MM.1S (cell line): ENCODE measurements at places on chromosomes 4 and X.

DNA sequence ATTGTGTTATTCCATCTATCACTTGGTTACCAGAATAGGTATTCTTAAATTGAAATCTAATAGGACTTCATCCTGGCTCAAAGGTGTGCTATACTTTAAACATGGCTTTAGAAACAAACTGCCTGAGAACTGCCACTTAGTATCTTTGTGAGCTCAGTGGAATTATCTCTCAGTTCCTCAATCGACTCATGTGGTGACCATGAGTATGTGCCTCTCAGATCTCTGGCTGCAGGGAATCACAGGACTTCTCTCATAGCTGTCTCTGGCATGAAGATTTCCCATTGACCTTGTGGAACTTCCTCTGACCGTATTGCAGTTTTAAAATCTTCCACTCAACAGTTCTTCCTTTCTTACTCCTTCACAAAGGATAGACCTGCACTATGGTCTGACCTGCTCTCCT lies 681.9 kb upstream of the BOD1L1 start:
- DNase-seq: no peak

DNA sequence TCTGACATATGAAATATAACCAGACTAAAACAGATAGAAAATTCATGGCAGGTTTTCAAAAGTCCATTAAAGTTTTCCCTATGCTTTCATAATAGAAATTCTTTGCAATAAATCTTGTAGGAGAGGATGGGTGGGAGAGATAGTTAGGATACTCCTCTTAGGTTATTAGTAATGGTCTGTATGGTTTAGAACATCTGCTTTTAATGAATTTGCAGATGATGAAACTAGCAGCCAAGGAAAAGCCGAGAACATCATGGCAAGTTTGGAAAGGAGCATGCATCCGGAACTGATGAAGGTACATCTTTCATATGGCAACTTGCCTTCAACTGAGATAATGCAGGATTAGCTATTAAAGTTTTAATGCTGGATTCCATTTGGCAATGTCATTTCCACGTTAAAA lies 70.7 kb downstream of the DOCK11 start:
- no peak for DNase-seq

- DNase-seq: no peak
Observed at GRCh38 chr4:6892190-6892908, 17.3 kb upstream of the TBC1D14 start.

- DNase-seq: peak; percentile 62
Observed at GRCh38 chrX:83469551-83469950, 38.5 kb upstream of the POU3F4 start.

DNA sequence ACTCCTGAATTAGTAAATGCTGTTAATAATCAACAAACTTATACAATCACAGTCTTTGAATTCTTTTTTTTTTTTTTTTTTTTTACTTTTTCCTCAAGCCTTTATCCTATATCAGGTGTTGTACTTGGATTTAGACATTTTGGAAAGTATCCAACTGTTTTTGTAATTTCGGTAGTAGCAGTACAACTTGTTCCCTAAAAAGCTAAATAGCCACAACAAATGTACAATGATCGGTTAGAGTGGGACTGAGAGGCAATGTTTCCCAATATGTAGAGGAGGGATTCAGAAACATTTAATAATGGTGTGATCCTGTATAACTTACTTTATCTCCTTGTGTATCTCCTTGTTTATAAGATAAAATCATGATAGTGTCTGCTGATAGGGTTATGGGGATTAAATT lies 343.1 kb downstream of the GRID2 start:
- DNase-seq: no peak

DNA sequence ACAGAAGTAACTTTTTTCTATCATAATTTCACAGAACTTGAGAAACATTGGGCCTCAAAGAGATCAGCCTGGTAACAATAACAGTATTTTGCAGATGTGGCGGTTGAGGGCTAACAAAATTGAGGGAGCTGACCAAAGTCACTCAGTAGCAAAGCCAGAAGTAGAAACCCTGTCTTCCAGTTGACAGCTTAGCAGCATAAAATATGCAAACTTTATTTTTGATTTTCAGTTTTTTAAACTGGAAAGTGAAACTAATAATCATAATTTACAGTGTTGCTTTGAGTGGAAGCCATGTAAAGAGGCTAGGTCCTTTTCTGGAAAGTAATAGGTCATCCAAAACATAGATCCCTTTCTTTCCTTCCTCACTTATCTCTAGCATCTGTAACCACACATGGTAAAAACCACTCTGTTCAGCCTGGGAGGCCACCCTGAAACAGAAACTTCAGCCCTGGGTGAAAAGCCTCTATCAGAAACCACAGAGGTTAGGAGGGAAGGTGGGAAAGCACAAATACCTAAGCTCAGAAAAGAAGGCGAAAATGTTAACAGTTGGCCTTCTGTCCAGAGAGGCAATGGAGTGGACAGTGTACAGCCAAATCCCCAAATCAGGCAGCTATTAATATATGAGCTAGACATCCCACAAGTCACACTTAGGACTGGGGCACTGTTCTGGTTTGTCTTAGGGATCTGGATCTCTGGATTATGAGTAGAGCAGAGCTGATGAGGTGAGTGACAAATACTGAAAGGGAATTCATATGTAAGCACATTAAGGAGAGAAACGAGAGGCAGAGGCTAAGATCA lies 61.1 kb upstream of the ARSJ start:
- DNase-seq: peak; percentile 74

- peak; percentile 19 for DNase-seq
Observed at GRCh38 chr4:112214390-112215264, 17.0 kb upstream of the AP1AR start.

GRCh38 chrX:142576615-142577014 lies 371.5 kb upstream of the MAGEC2 start:
- DNase-seq: no peak

GRCh38 chrX:2521092-2521926 lies 20.5 kb upstream of the DHRSX start:
- no peak for DNase-seq

DNA sequence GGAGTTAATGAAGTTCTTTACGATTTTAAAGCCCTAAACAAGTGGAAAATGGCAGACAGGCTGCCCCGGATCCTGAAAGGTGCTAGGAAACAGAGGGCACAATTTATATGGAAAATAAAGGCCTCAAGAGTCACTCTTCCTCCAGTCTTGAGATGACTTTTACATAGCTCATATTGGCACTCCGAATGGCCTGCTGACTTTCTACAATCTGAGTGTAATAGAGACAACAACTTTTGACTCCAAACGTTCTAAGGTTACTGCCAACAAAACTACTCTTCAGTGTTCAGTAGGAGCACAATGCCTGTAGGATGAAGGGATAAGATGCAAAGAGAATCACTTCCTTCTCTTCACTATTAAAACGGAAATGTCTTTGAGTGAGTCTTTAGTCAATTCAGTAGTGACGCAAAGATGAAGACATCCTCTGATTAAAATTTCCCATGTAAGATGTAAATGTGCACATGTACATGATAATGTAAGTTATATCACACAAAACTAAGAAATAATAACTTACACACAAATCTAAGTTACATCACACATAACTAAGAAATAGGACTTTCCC lies 40.5 kb downstream of the VEGFC start:
- no peak for DNase-seq
